ENCODE measurements at places on chromosomes 2 and 18.

DNA sequence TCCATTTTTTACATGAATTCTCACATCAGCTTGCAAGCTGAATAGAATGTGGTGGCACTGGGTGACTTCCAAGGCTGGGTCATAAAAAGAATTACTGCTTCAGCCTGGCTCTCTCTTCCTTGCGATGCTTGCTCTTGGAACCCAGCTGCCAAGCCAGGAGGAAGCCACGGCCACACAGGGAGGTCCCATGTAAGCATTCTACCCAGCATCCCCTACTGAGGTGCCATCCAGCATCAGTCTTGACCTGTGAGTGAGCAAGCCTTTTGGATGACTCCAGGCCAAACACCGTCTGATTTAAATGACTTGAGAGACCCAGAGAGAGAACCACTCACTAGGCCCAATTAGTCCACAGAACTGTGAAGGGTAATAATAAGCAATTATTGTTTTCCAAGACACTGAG is 750.3 kb upstream of the RAB6C start:
- no peak for DNase-seq

- DNase-seq = no peak
Observed at GRCh38 chr2:11582612-11582861, 48.7 kb downstream of the GREB1 start.

GRCh38 chr18:6561862-6562291 is 147.2 kb upstream of the L3MBTL4 start:
- DNase-seq = no peak

DNA sequence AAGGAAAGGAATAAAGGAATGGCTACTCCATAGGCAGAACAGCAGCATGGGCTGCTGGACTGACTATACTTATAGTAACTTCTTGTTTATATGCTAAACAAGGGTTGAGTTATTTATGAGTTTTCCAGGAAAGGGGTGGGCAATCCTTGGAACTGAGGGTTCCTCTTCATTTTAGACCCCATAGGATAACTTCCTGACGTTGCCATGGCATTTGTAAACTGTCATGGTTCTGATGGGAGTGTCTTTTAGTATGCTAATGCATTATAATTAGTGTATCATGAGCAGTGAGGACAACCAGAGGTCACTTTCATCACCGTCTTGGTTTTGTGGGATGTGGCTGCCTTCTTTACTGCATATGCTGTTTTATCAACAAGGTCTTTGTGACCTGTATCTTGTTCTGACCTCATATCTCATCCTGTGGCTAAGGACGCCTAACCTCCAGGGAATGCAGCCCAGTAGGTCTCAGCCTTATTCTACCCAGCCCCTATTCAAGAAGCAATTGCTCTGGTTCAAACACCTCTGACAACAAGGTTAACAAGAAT is 98.6 kb upstream of the CABLES1 start:
- DNase-seq = no peak

DNA sequence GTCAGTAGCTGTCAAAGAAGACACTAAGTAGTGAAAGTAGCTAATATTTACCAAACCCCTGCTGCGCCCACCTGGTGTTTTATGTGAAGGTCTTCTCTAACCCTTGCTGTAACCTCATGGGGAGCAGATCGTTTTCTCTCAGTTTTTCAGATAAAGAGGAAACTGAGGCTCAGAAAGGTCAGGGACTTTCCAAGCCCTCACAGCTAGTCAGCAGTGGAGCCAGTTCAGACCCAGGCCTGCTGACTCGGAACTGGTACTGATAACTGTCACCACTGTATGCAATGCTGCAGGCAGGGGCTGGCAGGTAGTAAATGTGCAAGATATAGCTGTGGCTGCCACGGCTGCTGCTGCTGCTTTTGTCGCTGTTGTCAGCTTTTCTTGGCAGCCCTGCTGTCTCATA is 69.1 kb downstream of the LRRFIP1 start:
- DNase-seq = no peak

DNA sequence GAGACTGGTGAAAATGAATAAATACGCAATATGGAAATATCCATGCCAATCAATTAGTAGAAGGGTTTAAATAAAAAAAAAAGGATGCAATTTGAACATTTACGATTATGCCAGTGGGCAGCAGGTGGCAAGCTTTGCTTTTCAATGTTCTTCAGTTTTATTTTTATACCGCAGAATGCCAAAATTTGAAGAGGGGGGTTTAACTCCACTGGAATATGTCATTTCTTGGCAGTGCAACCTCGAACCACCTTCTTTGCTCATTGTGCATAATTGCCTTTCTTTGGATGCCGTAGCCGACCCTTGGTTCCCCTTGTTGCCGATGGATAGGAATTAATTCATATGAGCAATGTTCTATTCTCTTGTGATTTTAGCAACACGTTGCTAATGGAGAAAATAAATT is 88.0 kb downstream of the LTBP1 start:
- no peak for DNase-seq

DNA sequence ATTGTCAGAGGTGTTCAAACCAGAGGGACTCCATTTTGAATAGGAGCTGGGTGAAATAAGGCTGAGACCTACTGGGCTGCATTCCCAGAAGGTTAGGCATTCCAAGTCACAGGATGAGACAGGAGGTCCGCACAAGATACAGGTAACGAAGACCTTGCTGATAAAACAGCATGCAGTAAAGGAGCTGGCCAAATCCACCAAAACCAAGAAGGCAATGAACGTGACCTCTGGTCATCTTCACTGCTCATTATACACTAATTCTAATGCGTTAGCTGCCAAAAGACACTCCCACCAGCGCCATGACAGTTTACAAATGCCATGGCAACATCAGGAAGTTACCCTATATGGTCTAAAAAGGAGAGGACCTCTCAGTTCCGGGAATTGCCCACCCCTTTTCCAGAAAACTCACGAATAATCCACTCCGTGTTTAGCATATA is 10.6 kb downstream of the SH3YL1 start:
- DNase-seq = no peak

- no peak for DNase-seq
Observed at GRCh38 chr18:12403601-12404506, 3.9 kb upstream of the PRELID3A start.

GRCh38 chr2:161045726-161046125 is 114.5 kb upstream of the TANK start:
- no peak for DNase-seq

- DNase-seq = no peak
Observed at GRCh38 chr18:73950116-73950700, 197.4 kb downstream of the FBXO15 start.

GRCh38 chr2:54975598-54976492 is 74.4 kb downstream of the RTN4 start:
- no peak for DNase-seq

- DNase-seq = no peak
Observed at GRCh38 chr2:102765061-102765460, 3.2 kb downstream of the TMEM182 start.

GRCh38 chr18:9707381-9708056 is 582 bp upstream of the RAB31 start:
- DNase-seq = no peak

DNA sequence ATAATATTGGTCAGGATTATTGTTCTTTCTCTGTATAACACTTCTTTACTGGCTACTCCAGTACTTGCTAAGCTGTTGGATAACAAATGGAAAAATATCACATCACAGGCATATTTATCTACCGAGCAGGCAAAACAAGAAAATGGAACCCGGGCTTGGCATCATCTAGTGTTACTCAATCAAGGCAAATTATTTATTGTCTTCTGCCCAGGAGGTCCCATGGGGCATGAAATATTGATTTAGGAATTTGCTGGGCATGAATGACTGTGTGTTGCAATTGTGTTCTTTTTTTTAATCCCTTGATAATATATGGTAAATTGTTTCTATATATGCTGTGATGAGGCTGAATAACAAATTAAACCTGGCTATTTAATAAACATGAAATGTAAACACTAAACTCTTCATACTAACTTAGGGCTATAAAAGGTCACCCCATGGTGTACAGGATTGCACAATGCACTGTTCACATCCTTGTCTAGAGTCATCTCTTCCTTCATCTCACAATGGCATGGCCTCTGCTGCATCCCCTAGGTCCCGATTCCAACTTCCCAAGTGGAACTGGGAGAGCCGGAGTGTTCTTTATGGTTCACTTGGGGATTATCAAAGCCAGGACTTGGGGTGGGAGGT is 2.2 kb upstream of the PARD3B start:
- DNase-seq = no peak

DNA sequence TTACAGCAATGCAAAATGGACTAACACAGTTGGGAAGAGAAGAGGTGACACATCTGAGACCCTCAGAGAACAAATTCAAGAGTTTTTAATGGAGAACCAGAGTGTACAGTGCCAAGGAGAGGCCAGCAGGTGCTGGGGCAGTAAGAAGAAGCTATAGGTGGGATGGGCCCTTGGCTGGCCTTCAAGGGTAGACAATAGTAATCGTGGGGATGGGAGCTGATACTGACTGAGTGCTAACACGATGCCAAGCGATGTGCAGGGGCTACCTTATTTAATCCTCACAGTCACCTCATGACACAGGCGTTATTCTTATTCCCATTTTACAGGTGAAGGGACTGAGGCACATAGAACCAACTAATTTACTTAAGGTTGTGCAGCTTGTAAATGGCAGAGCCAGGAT is 131.9 kb upstream of the ID2 start:
- no peak for DNase-seq

DNA sequence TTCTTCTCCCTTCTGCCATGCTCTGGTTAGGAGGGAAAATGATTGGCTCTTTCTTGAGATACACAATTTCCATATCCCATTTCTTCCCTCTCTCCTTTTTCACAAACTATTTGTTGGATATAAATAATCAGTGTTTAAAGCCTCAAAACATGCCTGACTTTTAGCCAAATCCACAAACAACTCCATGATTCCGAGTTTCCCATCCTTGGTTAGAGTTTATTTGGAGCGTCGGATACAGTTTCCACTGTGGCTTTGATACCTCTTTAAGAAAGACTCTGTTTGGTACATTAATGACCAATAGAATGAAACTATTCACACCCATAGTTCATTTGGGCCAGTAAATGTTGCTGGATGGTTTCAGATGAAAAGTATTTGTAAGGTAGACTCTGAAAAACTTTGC is 5.9 kb upstream of the FHL2 start:
- no peak for DNase-seq

DNA sequence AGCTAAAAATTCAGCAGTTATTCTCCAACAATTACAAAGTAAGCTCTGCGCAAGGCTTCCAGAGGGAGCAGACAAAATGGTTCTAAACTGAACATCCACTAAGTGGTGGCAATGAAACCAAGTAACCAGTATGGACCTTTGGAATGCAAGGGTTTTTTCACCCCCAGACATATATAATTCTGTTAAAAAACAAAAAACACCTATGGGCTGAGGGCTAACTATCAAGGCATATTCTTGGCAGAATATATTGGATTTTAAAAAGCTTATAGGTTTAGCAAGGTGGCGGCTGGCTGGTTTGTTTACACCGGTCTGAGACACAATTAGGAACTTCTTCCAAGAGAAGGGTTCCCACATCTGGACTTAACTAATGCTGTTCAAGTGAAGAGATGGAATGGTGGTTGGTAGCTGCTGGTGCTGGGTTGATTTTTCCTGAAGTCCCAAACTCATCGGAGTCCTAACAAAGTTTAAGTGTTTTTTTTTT is 2.8 kb downstream of the ZFP36L2 start:
- no peak for DNase-seq

DNA sequence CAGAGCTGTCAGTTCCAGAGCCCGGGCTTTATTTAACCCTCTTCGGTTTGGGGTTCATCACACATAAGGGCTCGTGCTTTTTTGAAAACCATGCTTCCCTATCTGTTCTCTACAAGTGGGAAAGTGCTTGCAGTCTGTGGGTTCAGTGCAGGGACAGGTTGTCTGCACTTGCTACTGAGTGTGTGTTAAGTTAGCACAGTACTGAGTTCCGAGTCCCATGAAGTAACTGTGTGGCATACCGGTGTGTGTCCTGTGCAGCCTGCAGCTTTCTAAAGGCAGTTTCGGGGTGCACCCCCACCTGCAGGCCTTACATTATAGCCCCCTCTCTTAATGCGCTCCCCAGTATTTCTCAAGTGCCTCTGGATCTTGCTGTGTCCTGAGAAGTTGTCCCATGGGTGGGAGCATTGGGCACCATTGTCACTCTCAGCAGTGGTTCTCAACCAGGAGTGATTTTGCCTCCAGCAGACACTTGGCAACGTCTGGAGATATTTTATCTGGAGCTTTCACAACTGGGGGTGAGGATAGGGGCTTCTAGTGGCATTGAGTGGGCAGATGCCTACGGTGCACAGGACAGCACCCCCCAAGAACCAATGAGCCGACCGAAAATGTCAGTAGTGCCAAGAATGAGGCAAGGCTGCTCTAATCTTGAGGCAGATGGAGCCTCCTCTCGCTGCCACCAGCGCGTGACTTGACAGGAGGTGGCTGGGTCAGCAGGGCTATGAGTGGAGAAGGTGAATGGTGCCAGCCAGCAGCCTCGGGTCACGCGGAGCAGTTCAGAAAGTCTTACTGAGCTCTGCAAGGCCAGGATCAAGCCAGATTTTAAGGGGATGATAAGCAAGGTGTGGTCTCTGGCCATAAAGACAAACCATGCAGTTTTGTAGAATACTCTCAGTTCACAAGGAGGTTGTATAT is 152.2 kb downstream of the SMAD7 start:
- DNase-seq = no peak

DNA sequence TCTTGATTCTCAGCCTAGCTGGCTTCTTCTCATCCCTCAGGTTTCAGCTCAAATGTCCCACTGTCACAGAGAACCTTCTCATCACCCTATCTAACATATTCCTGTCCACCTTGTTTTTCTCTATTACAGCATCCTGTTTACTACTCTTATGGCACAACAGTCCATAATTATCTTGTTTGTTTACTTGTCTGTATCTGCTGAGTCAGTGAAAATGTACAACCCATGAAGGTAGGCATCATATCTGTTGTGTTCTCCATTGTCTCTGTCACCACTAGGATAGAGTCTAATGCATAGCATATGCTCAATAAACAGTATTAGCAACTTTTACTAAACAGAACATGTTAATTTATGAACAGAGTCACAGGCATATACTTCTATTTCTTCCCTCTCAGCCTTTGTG is 261.7 kb downstream of the ETAA1 start:
- DNase-seq = no peak

DNA sequence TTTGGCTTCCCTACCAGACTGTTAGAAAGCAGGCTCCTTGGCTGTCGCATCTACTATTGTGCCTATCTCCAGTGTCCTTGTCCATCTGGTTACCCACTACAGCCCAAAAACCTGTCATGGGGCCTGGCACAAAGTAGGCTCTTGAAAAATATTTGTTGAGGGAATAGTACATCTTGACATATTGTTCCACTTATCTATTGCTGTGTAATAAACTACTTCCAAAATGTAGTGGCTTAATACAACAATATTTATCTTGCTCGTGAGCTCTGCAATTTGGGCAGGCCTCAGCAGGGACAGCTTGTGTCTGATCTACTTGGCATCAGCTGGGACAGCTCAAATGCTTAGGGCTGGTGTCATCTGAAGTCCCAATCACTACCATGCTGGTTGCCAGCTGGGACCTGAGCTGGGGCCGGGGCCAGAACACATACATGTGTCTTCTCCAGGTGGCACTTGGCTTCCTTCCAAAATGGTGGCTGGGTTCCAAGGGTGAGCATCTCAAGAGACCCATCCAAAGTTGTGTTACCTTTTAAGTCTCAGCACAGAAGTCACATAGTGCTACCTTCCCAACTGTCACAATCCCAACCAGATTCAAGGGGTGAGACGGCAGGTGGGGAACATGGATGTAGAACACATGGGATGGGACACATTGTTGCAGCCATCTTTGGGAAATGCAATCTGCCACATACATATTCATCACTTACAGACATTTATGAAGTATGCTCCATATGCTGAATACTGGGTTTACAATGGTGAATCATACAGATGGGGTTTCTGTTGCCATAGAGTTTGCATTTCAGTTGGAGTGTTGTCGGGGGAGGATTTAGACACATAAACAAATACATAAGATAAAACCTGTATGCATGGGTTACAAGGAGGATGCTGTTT is 134.2 kb downstream of the FOXI3 start:
- DNase-seq = no peak
